GM18507 (cell line): ENCODE measurements at places on chromosomes 12 and 14.

DNA sequence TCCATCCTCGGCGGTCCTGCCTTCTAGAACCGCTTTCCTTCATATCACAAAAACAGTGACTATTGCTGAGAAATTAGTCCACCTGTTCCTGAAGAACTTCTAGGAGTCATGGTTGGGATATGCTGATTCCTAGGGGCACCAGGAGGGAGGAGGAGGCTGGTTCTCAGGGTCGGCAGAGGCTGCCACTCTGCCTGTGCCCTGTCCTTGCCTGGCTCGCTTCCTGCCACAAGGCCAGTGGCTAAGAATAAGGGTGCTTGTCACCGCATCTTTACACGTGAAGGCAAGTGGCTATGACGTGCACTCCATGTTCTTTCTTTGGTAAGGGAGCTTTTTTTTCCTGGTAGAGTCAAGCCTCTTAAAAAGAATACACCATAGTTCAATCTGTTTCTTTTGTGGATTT, 18.7 kb upstream of the DGLUCY start:
- no peak for DNase-seq

- DNase-seq, result no peak
Observed at GRCh38 chr12:20000229-20000849, 368.0 kb upstream of the PDE3A start.

DNA sequence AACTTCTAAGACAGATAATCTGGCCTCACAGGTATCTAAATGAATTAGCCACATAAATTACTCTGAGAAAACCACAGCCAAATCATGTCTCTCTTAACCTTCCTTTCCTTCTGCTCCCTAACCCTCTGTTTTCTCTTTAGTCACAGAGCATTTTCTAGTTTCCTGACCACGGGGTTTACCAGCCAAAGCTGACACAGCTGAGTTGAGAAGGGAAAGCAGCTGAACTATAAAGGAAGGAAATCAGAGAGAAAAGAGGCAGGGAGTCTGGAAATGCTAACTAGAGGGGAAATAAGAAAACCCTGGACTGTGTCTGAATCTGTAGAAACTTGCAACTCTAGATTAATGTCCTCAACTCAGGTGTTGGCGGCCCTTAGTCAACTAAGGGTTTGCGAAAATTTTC, 24.4 kb downstream of the ANKS1B start:
- DNase-seq, result no peak

GRCh38 chr12:124543590-124544310, 23.7 kb downstream of the NCOR2 start:
- DNase-seq, result no peak

GRCh38 chr12:64884728-64885127, 60.3 kb downstream of the TBC1D30 start:
- no peak for DNase-seq

- no peak for DNase-seq
Observed at GRCh38 chr14:69242311-69243224, 17.4 kb upstream of the GALNT16 start.

- no peak for DNase-seq
Observed at GRCh38 chr12:78060186-78060585, 229.5 kb downstream of the NAV3 start.

DNA sequence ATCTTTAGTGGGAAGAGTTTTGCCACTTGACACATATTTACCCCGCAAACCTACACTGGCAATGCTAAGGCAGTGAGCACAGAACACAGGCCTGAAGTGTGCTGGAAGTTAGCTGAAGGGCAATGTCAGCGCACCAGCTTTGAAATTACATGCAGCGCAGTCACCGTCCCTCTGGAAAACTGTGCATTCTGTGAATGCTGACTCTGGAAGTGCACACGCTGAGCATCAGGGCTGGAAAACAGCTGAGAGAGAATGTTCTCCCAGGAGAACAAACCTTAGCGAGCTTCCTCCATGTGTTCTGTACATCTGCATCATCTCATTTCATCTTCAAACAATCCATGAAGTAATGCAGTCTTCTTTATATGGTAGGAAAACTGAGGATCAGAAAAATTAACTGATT, 448.2 kb downstream of the NRXN3 start:
- no peak for DNase-seq

DNA sequence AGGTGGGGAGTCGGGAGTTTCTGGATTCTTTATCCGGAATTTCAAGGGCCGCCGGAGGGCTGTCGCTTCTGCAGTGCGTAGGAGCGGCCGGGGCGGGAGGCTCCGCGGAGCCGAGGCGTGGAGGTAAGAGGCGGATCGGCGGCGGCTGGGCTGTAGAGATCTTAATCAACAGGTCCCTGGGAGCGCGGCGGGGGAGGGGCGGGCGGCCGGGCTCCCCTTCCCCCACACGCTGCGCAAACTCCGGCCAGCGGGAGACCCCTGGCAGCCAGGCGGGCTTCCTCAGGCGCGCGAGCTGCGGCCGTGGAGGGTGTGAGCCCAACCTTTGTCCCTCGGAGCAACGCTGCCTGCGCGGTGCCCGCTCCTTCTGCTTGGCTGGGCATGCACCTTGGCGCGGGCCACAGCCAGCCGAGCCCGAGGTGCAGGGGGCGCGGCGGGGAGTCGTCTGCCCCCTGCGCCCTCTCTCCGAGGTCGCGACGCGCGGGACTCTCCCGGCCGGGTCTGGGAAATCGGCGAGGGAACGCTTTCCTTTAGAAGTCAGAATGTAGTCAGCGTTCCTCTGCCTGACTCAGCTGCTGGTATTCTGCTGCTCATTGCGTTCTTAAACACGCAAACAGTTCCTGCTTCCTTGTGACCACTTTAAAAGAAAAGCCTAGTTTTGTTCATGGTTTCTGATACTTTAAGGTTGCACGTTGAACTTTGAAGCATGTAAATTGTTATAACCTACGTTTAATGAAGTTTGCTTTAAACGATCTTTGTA, at the start of gene PALS1:
PALS1 (plus strand) TSS at position 25 of the 757 bp plus-strand sequence. CDS start 37,736 bp downstream, outside the sequence.
- DNase-seq, result no peak

- no peak for DNase-seq
Observed at GRCh38 chr12:104784592-104784991, 173.5 kb downstream of the SLC41A2 start.

GRCh38 chr12:42763682-42764081, 174.1 kb upstream of the PRICKLE1 start:
- DNase-seq, result no peak

- DNase-seq, result no peak
Observed at GRCh38 chr12:127636882-127637281, 630.1 kb upstream of the TMEM132C start.

DNA sequence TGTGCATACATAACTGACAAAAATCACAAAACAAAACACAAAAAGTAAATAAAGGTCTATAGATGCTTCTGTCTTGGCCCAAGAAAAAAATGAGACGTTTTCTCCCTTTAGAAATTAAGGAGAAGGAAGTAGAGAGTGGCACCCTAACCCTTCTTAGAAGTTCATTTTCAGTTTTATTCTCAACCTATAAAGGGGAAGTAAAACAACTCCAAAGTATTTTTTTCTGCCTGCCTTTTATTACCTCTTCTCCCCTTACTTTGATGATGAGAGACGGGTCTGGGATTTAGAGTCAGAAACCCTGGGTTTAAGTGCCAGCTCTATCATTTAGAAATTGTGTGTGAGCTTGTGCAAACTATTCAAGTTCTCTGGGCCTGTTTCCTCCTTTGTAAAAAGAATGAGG, 2.8 kb downstream of the PRIM1 start:
- no peak for DNase-seq

- no peak for DNase-seq
Observed at GRCh38 chr14:24399999-24400718, 1.4 kb downstream of the NYNRIN start.

DNA sequence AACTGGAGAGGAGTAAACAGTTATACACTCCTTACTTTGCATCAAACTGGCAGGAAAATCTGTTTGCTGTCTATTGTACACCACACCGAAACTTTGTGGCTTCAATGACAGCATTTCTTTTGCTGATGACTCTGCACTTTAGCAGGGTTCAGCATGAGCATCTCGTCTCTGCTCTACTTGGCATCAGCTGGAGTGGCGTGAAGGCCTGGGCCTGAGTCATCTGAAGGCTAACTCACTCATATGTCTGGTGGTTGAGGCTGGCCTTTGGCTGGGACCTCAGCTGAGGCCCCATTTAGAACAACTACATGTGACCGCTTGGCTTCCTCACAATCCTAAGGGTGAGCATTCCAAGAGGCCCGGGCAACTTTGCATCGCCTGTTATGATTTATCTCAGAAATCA, 28.7 kb upstream of the REP15 start:
- DNase-seq, result no peak

DNA sequence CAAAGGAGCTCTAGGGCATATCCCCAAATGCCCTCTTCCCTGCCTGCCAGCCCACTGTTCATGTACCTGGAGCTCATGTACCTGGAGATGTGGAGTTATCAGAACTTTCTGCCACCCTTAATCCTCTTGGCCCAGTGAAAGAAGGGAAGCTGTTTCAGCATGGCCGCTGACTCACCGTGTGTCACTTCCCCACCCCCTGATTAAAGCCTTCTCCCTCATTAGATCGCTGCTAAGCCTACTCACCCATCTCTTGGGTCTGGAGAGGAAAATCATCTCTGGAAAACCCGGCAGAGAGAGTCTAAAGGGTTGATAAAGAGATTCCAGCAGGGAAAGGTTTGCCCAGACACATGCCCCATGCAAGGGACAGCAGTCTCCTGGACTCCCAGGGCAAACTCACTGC, 4.5 kb upstream of the LTBP2 start:
- DNase-seq, result no peak

- no peak for DNase-seq
Observed at GRCh38 chr12:80101126-80101525, 1.8 kb downstream of the OTOGL start.

- peak; percentile 8 for DNase-seq
Observed at GRCh38 chr12:115871714-115872113, 405.8 kb downstream of the MED13L start.

GRCh38 chr12:50275556-50275955, 7.8 kb downstream of the LIMA1 start:
- no peak for DNase-seq

GRCh38 chr12:24015833-24016160, 66.3 kb upstream of the SOX5 start:
- DNase-seq, result no peak

GRCh38 chr14:88695870-88696269, 96.9 kb downstream of the EML5 start:
- no peak for DNase-seq

DNA sequence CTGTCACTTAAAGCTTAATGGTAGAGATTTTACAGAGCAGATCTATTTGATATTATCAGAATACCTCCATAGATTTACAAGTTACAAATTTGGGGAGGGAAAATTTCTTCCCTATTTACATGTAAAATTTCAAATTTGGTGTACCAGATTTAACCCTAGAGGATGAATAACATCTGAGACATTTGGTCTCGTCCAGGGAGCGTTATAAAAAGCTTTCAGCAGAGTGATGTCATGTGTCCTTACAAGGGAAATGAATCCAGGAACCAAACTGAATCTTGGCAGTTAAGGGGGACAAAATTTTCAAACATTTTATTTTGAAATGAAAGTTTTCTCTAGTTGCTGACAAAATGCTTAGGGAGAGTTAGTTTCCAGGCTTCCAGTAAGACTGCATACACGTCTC, 4.5 kb upstream of the CDK17 start:
- DNase-seq, result no peak

GRCh38 chr14:105582639-105583038, 56.3 kb downstream of the TMEM121 start:
- no peak for DNase-seq
